Stimulated activated CD4-positive, alpha-beta T cell treated with anti-CD3 and anti-CD28 coated beads, Interleukin-4, amount 100 ng/mL, for 4 hours (primary cell): ENCODE measurements at places on chromosomes 7 and 10.

GRCh38 chr7:18202315-18203045 is 174.8 kb upstream of the PRPS1L1 start:
- DNase-seq = no peak

- DNase-seq = peak; percentile 67
These were observed 1.9 kb upstream of the SH2D4B start for GRCh38 chr10:80535671-80536360.

DNA sequence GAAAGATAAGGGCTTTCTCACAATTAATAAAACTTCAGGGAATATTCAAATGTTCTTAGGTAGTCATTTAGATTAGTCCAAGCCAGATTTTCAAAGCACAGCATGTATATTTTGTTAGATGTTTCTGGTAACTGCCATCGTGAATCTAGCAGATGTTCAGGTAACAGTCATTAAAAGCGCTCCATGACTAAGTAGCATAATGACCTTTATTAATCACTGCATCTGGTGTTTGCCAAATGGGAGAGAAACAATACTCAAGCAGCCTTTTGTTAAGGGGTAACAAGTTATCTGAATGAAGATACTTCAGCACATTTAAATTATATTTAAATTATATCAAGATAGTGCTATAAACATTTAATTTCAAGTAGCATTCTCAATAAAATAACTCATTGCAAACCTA is 47.5 kb downstream of the USP6NL start:
- DNase-seq = no peak

GRCh38 chr10:110610308-110610774 is 33.8 kb upstream of the RBM20 start:
- no peak for DNase-seq

- DNase-seq = no peak
These were observed 97.7 kb upstream of the KIF5B start for GRCh38 chr10:32153931-32154330.

DNA sequence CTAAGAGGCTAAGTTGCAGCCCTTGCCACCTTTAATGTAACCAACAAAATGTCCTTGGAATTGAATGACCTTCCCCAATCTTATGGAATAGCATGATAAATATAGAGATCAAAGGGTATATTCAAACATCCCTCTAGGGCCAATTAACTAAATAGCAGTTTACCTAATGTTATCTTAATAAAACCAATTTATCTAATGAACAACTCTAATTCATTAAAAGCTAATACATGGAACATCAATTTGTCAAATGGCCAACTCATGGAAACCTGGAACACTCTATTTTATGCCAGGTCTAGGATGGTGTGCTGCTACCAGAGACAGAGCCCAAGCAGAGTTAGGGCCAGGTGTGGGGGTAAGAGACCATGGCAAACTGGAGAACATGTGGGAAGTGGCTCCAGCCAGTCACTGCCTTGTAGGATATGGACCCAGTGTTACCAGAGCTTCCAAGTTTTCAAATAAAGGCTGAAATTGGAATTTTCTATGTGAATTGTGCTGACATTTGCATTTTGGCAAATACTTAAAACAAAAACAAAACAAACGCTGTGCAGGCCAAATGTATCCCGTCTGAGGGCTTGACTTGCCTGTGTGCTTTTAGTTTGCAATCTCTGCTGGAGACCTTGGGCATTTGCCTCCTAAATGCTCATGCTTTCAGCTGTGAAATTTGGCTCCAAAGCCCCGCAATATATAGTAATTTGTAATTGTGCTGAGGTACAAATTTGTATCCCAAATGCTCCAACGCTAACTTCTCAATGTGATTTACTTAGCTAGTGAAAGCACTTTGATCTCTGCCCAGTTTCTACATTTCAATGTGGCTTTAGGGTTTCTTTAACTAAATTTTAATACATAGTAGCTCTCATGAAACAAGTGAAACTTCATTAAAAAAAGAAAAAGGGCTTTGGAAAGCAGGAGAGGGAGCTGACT is 55.1 kb downstream of the CPED1 start:
- no peak for DNase-seq

GRCh38 chr10:32121648-32122047 is 65.4 kb upstream of the KIF5B start:
- no peak for DNase-seq

DNA sequence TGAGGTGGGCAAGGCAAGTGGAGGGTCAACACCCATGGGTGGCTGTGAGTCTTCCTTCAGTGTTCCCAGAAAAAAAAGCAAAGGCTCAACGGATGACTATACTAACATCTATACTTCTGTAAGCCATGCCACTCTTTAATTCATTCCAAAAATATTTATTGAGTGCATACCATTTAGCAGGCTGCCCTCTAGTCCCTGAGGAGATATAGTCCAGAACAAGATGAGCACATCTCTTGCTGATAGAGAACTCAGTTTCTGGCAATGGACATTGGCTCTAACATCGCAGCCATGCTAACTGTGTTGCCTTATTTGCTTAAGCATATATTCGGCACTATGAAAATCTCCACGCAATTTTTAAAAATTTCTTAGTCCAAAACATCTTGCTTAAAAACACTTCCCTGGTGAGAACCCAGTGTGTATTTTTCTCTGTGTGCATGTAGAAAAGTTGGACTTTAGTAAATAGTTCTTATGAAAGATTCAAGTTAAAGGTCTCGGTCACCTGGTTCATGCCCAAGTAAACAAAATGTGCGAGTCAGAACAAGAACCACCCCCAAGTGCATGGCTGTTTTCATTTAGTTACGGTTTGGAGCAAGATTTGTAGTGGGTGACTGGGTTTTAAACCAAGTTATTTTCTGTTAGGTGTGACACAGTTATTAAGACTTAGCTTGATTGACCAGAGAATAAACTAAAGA is 69.8 kb downstream of the MET start:
- no peak for DNase-seq

GRCh38 chr10:389261-389790 is 254.1 kb downstream of the ZMYND11 start:
- no peak for DNase-seq

DNA sequence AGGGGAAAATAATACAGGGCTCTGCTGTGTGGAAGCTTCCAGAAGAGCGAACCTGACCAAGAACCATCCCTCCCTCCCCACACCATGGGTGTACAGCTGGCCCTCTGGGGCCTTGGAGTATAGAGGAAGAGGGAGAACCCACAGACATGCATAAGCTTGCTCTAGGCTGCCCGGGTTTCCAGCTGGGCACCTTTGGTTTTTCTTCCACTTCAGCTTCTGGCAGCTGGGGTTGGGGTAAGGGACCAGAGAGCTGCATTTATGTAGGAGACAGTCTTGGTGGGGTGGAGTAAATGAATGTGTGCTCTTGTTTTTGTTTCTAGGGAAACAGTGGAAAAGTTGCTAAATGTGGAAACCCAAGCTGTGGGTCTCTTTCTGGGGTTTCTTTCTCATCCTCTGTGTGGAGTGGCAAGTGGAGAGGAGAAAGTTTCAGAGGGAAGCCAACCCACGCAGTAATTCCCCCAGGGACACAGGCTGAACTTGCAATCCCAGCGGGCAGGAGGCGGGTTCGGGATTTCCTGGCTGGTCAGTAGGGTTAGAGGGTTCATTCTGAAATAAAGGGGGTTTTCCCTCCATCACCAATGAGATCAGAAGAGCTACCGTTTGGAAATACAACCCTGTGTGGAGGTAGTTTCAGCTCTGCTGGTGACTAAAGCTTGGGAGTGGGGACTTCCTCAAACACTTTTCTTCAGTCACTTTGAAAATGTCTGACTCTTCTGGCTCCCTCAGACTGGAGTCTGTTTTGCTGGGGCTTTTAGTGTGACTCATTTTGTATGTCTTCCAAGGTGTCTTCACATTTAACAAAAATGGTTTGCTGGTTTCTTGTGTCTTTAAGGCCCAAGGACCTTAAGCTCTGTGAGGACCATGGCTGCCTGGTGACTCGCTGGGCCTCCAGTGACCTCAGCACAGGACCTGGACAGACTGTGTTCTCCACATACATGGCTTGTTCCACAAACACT is 22.2 kb upstream of the SRGN start:
- DNase-seq = peak; percentile 33

DNA sequence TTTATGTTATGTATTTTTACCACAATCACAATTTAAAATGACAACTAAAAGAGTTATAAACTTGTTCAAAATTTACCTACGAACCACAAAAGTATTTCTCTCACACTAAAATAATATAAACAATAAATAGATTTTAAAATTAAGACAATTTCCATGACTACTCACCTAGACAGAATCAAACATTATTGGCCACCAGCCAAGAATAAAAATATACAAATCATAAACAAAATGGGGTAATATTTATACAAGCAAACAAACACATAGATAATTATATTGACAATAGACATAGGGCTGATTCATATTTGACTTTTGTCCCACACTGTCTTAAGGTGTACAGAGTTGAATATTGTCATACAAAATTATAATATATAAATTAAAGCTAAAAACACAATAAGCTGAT is 119.6 kb upstream of the ZNF92 start:
- DNase-seq = no peak

GRCh38 chr7:5216931-5217330 is 26.9 kb downstream of the WIPI2 start:
- DNase-seq = no peak

- DNase-seq = no peak
These were observed 707.5 kb upstream of the FZD8 start for GRCh38 chr10:36349445-36350078.

- no peak for DNase-seq
These were observed 239.5 kb upstream of the FOXP2 start for GRCh38 chr7:114175125-114175524.

- DNase-seq = no peak
These were observed 60.2 kb downstream of the NRCAM start for GRCh38 chr7:108396080-108396479.

- DNase-seq = no peak
These were observed 534.5 kb downstream of the TNS3 start for GRCh38 chr7:47047384-47047783.

GRCh38 chr10:4535521-4535920 is 290.5 kb upstream of the AKR1E2 start:
- no peak for DNase-seq
